ENCODE measurements at places on chromosomes 7 and 10.

DNA sequence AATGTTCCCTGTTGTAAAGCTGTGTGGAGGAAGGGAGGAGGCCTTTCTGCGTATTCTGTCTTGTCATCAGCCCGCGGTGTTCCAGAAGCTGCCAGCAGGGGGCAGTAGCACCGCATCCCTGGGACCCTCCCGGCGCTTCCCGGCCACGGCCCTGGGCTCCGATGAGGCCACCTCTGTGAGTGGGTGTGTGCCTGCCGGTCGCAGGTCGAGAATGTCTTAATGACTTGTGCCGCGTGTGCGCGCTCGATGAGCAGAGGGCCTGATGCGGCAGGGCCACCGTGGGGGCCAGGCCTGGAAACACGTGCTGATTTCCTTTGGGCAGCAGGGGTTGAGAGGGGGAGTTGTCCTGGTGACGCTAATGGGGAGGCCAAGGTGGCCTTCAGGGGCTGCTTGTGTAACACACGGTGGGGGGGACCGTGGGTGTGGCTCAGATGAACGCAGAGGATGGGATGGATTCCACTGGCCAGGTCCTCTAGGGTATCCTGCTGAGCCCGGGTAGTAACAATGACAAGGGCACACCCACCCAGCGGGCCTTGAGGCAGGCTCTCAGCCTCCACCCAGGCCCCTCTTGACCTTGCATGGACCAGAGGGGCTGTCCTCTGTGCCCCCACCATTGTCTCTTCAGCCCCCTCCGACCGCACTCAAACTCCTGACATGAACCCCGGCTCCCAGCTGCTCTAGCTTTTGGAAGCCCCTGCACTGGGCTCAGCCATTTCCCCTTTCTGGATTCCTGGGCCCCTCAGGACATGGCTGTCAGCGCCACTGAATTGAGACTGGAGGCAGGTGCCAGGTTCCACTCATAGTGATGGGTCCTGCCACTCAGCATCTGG is 135.9 kb upstream of the PODXL start:
- DNase-seq = peak; percentile 4

DNA sequence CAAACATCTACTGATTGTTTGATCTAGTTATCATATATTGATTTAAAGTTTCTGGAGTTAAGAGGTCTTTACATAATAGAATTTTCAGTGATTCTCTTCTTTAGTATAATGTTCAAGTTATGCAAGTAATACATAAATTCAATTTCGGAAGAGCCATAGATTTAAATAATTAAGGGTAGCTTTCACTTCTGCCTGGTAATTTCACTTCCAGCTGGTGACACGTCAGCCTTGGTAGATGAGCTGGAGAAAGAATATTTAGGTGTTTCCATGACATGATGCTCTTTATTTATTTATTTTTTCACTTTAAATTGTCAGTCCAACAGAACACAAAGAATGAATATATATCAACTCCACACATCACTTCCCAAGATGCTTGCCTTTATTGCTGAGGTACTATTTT is 5.2 kb upstream of the OTUD1 start:
- DNase-seq = peak; percentile 45

GRCh38 chr7:16739863-16740622 is 13.5 kb upstream of the TSPAN13 start:
- DNase-seq = no peak

- no peak for DNase-seq
Observed at GRCh38 chr10:116625845-116626244, 5.1 kb downstream of the PNLIPRP2 start.

GRCh38 chr7:77202481-77202976 is 2.9 kb upstream of the FGL2 start:
- no peak for DNase-seq

DNA sequence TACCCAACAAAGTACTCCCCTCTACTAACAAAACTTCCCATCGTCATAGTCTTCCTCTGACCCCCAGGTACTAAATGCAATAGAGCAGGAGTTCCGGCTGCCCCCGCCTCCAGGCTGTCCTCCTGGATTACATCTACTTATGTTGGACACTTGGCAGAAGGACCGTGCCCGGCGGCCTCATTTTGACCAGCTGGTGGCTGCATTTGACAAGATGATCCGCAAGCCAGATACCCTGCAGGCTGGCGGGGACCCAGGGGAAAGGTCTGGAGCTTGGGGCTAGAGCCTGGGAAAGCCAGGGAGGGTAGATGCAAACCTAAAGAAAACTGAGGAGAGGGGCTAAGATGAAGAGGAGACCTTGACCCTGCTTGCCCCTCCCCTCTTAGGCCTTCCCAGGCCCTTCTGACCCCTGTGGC is 15.3 kb downstream of the EPHB6 start:
- no peak for DNase-seq

- DNase-seq = no peak
Observed at GRCh38 chr7:4472728-4473127, 209.4 kb upstream of the FOXK1 start.

- DNase-seq = no peak
Observed at GRCh38 chr7:84013616-84014240, 180.9 kb downstream of the SEMA3A start.
